ENCODE measurements at places on chromosomes 2 and 18. TPM values are rescaled to one million over a fixed set of nuclear protein-coding genes. Genes with fewer than 3 reads are reported as not detected.

The PDK1 gene
- 66.3 TPM for total RNA-seq

GRCh38 chr2:165647409-165647808, 146.6 kb downstream of the GALNT3 start:
- DNase-seq, result no peak
- H3K27ac ChIP-seq, result no peak overlapping the region
- H3K4me1 ChIP-seq, result no peaks in the 10 kb centered on the region
- H3K36me3 ChIP-seq, result no peaks in the 10 kb centered on the region

The HNMT gene
- total RNA-seq, result 7.1 TPM

The ARHGAP25 gene
- not detected for total RNA-seq

- no peak for DNase-seq
- peaks cover 61% of the 10 kb centered on the region for H3K27me3 ChIP-seq
- no peaks in the 10 kb centered on the region for H3K36me3 ChIP-seq
- H3K4me3 ChIP-seq, result no peak overlapping the region
- H3K4me1 ChIP-seq, result no peaks in the 10 kb centered on the region
Observed at GRCh38 chr18:79625195-79625923, 54.2 kb upstream of the CTDP1 start.

GRCh38 chr2:199485732-199486335, 28.1 kb upstream of the SATB2 start:
- H3K27me3 ChIP-seq, result no peaks in the 10 kb centered on the region
- no peak overlapping the region for H3K27ac ChIP-seq
- no peaks in the 10 kb centered on the region for H3K36me3 ChIP-seq
- H3K4me3 ChIP-seq, result no peak overlapping the region

The PLCD4 gene
- 11.7 TPM for total RNA-seq

DNA sequence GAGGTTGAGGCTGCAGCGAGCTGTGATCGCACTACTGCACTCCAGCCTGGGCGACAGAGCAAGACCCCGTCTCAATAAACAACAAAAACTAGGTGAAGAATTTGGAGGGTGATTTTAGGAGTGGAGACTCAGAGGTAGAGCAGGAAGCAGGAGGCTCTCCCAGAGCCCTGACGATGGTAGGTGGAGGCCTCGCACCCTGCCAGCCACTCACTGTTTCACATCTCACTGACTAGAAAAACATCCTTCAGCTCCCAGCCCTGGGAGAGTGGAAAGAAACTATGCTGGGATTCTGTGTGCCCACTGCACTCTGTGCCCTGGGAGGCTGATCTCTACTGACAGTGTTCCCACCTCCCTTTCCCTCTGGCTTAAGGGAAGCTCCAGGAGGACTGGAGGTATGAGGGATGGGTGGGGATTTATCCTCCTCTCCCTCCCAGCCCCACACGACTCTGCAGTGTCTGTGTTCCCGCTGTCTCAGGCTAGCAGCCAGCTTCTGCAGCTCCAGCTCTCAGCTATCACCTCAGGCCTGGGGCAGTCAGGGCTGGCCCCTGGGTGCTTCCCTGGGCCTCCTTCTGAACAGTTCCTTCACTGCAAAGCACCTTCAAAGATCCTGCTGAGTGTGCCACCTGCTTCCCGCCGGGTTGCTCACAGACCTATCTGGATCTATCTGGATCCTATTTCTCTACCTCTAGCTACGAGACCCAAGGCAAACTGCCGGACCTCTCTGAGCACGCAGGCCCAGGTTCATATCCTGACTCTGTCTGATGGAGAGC, 9.6 kb downstream of the CIB4 start:
- no peaks in the 10 kb centered on the region for H3K27me3 ChIP-seq
- H3K27ac ChIP-seq, result no peak overlapping the region
- no peaks in the 10 kb centered on the region for H3K36me3 ChIP-seq
- H3K4me1 ChIP-seq, result peaks cover 11% of the 10 kb centered on the region
- no peak overlapping the region for H3K4me3 ChIP-seq
- no peak for DNase-seq

GRCh38 chr18:27797484-27797883, 379.4 kb downstream of the CDH2 start:
- DNase-seq, result no peak
- H3K4me3 ChIP-seq, result no peak overlapping the region
- no peaks in the 10 kb centered on the region for H3K27me3 ChIP-seq
- no peaks in the 10 kb centered on the region for H3K4me1 ChIP-seq
- no peak overlapping the region for H3K27ac ChIP-seq

DNA sequence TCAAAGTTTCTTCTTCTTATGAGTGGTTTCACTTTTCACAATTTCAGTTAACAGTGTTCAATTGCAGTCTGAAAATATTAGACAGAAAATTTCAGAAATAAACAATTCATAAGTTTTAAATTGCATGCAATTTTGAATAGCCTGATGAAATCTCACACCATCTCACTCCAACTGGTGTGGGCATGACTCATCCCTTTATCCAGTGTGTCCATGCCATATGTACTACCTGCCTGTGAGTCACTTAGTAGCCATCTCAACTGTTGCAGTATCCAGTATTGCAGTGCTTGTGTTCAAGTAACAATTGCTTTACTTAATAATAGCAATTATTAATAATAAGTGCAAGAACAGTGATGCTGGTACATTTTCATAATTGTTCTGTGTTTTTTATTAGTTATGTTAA, 1202.5 kb downstream of the DSC3 start:
- H3K4me1 ChIP-seq, result peaks cover 33% of the 10 kb centered on the region
- no peaks in the 10 kb centered on the region for H3K27me3 ChIP-seq
- DNase-seq, result peak; percentile 79
- H3K4me3 ChIP-seq, result no peak overlapping the region

The ACTR1B gene
- total RNA-seq, result 31.1 TPM

DNA sequence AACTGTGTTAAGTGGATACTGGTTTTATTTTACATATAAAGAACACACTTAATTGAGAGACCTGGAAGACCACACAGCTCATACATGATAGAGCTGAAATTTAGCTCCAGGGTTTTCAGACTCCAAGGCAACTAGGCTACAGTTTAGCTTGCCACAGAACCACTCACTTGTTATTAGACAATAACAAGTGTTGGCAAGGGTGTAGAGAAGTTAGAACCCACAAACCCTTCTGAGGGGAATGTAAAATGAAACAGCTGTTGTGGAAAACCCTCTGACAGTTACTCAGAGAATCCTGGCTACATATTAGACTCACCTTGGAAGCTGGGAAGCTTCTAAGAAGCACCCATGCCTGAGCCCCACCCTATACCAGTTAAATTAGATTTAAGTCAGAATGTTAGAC, 75.3 kb downstream of the MAP3K20 start:
- DNase-seq, result no peak
- no peak overlapping the region for H3K4me3 ChIP-seq
- no peaks in the 10 kb centered on the region for H3K27me3 ChIP-seq
- peaks cover 66% of the 10 kb centered on the region for H3K4me1 ChIP-seq
- H3K36me3 ChIP-seq, result no peaks in the 10 kb centered on the region

The FSIP2 gene
- 2.5 TPM for total RNA-seq

DNA sequence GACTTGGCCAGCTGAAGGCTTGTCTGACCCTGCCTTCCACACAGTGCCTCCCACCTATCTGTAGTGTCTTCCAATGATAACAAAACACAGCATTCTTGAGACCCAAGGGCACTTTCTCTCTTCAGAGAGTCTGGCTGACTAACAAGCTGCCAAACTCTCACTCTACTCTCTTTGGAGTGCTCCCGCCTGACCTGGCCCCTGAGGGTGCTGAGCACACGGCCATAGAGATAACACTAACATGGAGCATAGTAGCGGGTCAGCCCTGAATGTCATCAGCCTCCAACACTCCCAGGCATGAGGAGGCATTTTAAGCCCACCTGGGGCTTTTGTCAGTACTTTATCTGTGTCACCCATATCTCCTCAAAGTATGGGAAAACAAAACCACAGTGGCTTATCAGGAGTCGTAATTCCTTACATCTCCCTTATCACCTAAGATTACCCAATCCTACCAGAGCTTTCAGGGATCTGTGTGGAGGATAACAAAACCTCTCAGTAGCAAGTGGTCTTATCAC, 160.3 kb upstream of the TCF4 start:
- no peak for DNase-seq
- peaks cover 10% of the 10 kb centered on the region for H3K4me1 ChIP-seq
- H3K27ac ChIP-seq, result no peak overlapping the region
- no peak overlapping the region for H3K4me3 ChIP-seq
- H3K36me3 ChIP-seq, result no peaks in the 10 kb centered on the region

GRCh38 chr2:237139123-237139675, 53.5 kb downstream of the COPS8 start:
- no peaks in the 10 kb centered on the region for H3K36me3 ChIP-seq
- DNase-seq, result no peak
- H3K4me3 ChIP-seq, result no peak overlapping the region
- H3K27ac ChIP-seq, result no peak overlapping the region

- H3K4me1 ChIP-seq, result no peaks in the 10 kb centered on the region
- H3K27ac ChIP-seq, result no peak overlapping the region
- no peak overlapping the region for H3K4me3 ChIP-seq
Observed at GRCh38 chr18:49907346-49907929, 94.1 kb upstream of the ACAA2 start.

The RAB17 gene
- 52.2 TPM for total RNA-seq

DNA sequence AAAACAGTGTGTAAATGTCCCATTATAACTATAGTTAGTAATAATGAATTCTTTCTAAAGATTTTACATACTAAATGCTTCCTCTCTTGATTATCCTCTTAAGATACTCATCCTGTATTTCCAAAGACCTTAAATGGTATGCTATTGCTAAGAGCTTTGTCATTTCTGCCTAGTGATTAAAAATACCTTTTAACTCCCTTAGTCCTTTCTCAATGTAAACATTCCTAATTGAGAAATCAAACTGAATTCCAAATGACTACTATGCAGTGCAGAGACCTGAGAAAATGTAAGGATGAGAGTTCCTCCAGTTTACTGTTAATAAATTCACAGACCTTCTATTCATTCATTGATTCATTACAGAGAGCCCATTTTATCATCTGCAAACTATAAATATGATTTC, 86.9 kb downstream of the SOS1 start:
- H3K4me3 ChIP-seq, result no peak overlapping the region
- peak; percentile 60 for DNase-seq
- no peak overlapping the region for H3K27ac ChIP-seq
- H3K4me1 ChIP-seq, result peaks cover 19% of the 10 kb centered on the region
- no peaks in the 10 kb centered on the region for H3K27me3 ChIP-seq

DNA sequence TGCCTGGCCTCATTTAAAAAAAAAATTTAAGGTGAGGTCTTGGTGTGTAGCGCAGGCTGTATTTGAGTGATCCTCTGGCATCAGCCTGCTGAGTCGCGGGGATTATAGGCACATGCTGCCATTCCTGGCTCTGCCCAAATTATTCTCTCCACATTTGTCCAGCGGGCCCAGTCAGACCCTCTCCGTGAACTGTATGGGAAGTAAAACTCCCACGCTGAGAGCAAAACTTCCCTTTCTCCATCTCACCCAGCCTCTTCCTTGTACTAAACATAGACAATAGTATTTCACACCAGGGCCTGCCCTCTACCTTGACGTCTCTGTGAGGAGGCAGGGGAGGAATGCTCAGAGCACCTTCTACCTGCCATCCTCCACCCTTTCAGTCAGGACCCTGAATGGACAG, 37.0 kb downstream of the EIF4E2 start:
- no peak overlapping the region for H3K4me3 ChIP-seq
- no peaks in the 10 kb centered on the region for H3K36me3 ChIP-seq
- peaks cover 27% of the 10 kb centered on the region for H3K4me1 ChIP-seq
- no peak for DNase-seq
- no peak overlapping the region for H3K27ac ChIP-seq
- H3K27me3 ChIP-seq, result no peaks in the 10 kb centered on the region

The ABCG8 gene
- total RNA-seq, result not detected

DNA sequence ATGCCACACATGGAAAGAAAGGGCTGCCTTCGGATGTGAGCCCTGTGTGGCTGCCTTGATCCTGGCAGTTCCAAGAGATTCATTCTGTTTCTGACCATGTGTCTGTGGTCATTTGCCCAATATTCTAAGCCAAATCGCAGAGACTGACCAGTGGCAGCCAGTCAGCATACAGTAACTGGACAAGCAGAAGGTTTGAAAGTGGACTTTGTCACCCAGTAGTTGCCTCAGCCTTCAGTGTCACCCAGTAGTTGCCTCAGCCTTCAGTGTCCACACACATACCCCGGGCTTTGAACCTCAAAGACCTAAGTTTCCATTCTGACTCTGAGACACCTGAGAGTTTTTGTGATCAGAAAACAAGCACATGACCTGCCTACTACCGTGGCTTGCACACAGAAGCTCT, 5.0 kb downstream of the RFX8 start:
- no peak overlapping the region for H3K27ac ChIP-seq
- no peaks in the 10 kb centered on the region for H3K36me3 ChIP-seq
- no peak for DNase-seq
- no peaks in the 10 kb centered on the region for H3K27me3 ChIP-seq
- no peak overlapping the region for H3K4me3 ChIP-seq

The ZFP36L2 gene
- 26.0 TPM for total RNA-seq

The SLC30A3 gene
- not detected for total RNA-seq

DNA sequence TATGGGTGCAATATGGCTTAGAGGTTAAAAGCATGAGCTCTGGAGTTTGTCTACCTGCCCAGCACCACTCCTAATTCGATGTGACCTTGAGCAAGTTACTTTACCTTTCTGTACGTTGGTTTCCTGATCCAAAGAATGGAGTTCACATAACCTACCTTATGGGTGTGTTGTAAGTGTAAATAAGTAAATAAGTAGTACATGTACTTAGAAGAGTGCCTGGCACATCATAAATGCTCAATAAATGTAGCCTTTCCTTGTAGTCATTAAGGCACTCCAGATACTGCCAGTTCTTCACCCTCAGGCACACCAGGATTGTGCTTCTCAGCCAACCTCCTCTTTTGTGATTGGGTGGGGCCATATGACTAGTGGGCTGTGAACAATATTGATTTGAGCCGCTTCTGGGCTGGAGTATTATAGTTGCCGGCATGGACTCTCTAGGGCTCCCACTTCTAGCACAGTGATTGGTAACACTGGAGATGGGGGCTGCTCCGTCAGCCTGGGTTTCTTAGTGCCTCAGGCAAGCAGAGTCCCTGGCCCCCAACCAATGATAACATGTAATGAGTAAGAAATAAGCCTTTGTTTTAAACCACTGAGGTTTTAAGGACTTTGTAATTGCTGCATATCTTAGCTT, 101.7 kb upstream of the NOSTRIN start:
- H3K4me3 ChIP-seq, result no peak overlapping the region
- no peak for DNase-seq
- no peaks in the 10 kb centered on the region for H3K27me3 ChIP-seq
- H3K4me1 ChIP-seq, result no peaks in the 10 kb centered on the region
- no peak overlapping the region for H3K27ac ChIP-seq
- H3K36me3 ChIP-seq, result no peaks in the 10 kb centered on the region

GRCh38 chr2:30178618-30179434, 32.0 kb downstream of the YPEL5 start:
- no peak overlapping the region for H3K4me3 ChIP-seq
- no peak for DNase-seq
- H3K4me1 ChIP-seq, result no peaks in the 10 kb centered on the region
- H3K27ac ChIP-seq, result no peak overlapping the region

All from PC-3 (cell line).